ENCODE measurements at places on chromosomes 7 and 10.

DNA sequence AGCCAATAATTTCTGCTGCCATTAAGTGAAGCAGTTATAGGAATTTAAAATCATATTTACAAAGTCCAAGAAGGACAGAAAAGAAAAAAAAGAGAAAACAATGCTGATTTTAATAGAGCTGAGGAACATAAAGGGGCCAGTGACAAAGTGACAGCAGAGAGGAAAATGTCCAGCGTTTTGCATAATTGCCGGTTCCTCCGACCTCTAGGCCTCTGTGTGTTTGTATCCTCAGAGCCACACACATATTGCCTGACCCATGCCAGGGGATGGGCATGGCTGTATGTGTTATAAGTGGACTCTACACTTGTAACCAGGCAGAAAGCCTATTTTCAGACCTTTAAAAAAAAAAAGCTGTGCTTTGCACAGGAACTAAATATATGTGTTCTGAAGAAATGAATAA lies 366.8 kb upstream of the C7orf33 start:
- DNase-seq, result no peak

DNA sequence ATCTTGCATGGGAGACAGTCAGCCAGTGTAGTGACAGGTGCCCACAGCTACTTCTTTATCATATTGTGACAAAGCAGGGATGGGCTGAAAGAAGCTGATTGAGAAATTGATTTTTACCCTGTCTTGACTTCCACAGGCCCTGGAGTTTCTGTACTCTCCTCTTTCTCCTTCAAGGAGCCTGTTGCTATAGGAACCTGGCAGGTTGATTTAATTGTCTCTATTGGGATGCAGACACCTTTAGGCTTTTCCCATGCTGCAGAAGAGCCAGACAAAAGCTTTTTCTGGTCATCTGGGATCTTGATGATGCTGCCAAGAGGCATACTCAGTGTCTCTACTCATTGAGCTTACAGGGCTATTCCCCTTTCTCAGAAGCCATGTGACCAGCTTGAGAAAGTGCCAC lies 754.8 kb downstream of the KCNMA1 start:
- no peak for DNase-seq

- peak; percentile 63 for DNase-seq
Observed at GRCh38 chr10:84333864-84334451, 5.6 kb downstream of the CCSER2 start.

DNA sequence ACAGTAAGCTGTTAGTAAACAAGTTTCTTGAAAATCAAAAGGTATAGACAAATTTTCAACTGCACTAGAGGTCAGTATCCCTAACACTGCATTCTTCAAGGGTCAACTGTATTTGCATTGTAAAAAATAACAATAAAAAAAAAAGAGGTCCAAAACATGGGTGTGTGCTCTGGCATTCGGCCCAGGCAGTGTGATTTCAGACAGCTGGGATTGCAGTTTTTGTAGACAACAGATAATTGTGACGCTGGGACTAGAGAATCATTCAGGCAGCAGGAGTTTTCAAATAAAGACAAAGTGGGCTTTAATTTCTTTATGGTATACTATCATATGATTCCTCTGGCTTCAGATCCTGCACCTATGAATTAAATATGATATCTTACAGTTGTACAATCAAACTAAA lies 543.2 kb upstream of the SEMA3D start:
- no peak for DNase-seq

- DNase-seq, result no peak
Observed at GRCh38 chr7:464454-465401, 54.9 kb downstream of the PDGFA start.

DNA sequence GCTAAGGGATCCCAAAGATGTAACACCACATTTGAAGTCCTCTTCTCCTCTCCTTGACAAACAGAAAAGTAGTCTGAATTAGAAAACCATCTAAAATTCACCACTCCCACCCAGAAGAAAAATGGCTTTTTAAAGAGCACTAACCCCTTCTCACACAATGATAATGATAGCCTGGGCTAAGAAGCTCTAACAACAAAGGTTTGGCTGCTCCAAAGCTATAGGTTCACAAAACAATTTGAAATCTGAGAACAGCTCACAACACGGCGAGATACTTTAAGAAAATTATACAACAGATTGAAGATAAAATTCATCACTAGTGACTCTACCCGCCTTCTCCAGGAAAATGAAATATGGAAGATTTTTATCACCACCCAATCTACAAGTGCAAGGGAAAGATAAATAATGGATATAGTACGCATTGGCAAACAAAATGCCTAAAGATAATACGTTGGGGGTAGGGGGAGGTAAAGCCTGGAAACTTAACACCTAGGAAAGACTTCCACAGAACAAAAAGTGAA lies 7.4 kb downstream of the ITGB1 start:
- no peak for DNase-seq

DNA sequence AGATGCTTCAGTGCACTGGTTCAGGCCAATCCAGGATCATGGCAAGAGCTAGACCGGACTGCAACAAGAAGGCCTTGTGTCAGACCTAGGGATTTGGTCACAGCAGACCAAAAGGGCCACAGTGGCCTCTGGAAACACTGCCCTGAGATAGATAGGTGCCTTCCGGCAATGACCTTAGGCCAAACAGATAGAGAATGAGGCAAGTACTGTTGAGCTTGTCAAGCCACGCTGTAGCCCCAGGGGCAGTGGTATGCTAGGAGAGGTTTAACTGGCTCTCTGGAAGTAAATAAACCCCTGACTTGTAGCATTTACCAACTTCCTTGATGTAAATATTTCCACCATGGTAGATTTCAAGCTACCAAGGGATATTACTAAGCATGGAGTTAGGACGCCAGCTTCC lies 197.5 kb downstream of the GRID1 start:
- no peak for DNase-seq

DNA sequence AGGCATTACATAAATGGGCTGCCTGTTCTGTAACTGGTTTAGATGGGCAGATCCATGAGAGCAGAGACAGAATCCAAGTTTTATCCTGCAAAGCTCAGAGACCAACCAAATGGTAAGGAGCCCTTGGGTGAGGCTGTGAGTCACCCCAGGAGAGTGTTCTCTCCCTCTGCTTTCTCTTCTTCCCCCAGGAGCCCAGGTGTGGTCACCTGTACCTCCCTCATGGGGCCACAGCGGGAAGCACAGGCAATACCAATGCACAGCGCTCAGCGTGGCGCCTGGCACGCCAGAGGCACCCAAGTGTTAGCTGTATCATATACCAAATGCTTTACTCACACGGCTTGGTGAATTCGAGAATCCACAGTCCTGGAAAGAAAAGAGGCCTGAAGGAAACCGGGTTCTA lies 39.4 kb downstream of the CTBP2 start:
- DNase-seq, result no peak

GRCh38 chr10:4494551-4494950 lies 331.5 kb upstream of the AKR1E2 start:
- no peak for DNase-seq

- no peak for DNase-seq
Observed at GRCh38 chr10:107589081-107589480, 424.6 kb upstream of the SORCS1 start.

DNA sequence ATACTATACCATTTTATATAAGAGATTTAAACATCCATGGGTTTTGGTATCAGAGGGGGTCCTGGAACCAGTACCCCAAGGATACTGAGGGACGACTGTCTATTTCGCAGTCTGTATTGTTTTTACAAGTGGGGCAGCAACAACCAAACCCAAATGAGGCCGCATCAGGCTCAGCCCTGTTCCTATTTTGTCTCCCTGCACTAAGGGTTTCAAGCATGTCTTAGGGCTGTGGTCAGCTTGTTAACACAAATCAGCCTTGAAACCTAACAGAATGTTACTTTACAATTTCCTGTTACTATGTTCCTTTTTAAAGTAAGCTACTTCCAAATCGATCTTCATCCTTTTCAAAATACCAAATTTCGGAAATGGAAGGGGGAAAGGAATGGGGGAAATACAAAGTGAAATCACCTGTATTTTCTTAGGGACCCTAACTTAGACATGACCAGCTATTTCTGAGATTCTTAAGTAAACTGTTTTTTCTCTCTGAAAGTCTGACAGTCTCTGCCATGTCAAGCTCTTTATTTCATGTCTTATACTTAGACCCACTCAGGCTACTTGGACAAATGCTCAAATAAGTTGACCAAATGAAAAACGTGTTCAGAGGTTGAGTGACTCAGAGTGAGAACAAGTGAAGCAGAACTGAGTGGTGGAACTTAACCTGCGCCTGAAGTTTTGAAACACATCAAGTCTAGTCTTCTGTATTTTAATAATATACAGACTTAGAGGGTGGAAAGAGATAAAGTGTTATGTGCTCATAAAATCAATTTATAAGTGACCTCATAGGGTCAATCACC lies 75.8 kb downstream of the C1GALT1 start:
- no peak for DNase-seq

DNA sequence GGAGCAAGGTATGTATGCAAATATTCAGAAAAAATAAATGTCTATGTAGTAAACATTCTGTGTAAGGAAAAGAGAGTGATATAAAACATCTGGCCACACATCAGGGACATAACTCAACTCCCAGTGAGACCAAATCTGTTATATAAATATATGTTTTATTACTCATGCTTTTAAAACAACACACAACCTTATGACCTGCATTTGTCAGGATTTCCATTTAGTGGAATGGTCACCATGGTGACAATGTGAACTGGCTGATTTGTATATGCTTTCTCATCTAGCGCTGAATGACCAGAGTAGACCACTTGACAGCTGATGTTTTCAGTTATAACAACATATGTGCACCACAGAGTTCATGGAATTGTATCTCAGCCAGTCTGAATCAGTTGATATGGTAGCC lies 551.7 kb downstream of the HTR7 start:
- DNase-seq, result no peak

GRCh38 chr7:74271742-74272141 lies 17.5 kb upstream of the CLIP2 start:
- DNase-seq, result peak; percentile 52

- no peak for DNase-seq
Observed at GRCh38 chr10:117365612-117366011, 9.6 kb downstream of the PDZD8 start.

- DNase-seq, result no peak
Observed at GRCh38 chr7:130929896-130930659, 196.1 kb upstream of the KLF14 start.

GRCh38 chr7:7443806-7444350 lies 91.8 kb downstream of the COL28A1 start:
- no peak for DNase-seq

DNA sequence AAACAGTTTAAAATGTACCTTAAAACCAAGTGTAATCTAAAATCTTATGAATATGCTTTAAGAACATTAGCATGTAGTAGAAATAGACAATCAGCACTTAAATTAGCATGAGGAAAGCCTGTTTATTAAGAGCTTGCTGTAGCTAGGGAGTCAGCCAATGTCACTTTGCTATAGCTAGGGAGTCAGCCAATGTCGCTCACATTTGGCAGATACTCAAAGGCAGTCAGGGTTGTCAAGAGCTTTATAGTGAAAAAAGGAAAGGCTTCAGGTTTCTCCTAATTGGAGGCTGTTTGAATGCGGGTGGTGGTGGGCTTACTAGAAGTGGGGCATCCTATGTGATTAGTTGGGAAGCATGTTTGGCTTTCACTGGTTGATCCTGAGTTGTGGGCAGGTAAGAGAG lies 226.2 kb upstream of the DGKB start:
- no peak for DNase-seq

- no peak for DNase-seq
Observed at GRCh38 chr10:71293446-71294084, 25.5 kb upstream of the SLC29A3 start.

DNA sequence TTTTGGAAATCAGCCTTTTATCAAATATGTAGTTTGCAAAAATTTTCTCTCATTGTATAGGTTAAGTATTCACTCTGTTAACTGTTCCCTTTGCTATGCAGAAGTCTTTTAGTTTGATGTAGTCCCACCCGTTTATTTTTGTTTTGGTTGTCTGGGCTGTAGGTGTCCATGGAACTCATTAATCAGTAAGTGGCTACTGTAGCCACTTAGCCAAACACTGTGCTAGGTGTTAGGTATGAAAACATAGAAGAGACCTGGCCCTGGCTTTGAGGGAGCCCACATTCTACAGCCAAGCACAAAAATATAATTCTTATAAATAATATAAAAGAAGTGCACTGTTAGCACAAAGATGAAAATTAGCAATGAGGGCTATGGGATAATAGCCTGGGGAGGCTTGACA lies 133.5 kb downstream of the ETV1 start:
- DNase-seq, result no peak

DNA sequence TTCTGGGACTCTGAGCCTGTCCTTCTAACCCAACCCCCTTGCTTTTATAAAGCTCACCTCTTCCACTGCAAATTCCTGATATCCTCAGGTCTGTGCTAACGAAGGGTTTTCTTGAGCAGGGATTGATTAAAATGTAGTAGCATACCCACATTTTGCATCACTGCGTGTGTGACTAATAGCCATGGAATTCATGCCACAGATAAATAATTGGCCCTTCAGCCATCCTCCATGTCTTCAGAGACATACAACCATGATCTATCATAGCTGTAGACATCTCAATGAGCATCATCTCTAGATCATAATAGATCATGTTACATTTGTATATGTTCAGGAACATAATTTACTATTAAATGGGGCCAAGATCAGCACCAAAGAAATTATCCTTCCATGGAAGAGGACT lies 990.3 kb downstream of the KCNMA1 start:
- no peak for DNase-seq
